ENCODE measurements at places on chromosomes 2 and 18. TPM values are rescaled to one million over a fixed set of nuclear protein-coding genes. Genes with fewer than 3 reads are reported as not detected.

FMNL2 gene
- 108 TPM for polyA plus RNA-seq

PCARE gene
- polyA plus RNA-seq, result 0.41 TPM

C1GALT1C1L gene
- 2.0 TPM for polyA plus RNA-seq

LYG2 gene
- not detected for polyA plus RNA-seq

TEX44 gene
- not detected for polyA plus RNA-seq

CHAC2 gene
- 3.6 TPM for polyA plus RNA-seq

NMS gene
- polyA plus RNA-seq, result not detected

DNA sequence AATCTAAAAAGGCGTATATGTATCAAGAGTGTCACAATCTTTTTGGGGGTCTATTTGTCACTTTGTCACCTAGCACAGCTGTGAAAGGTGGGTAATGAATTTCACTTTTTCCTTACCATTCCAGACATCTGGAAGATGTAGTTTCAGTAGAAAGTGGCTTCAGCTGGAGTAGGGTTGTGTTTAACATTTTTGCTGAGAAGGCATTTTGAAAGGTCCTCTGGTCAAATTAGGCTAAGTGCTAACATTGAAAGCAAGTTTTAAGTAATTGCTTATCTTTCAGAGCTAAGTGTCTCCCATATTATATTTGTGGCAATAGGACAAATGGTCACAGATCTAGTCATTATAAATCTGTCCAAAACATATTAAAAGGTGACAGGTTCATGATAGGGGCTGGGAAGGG, 542.1 kb upstream of the SPHKAP start:
- no peak for DNase-seq

- DNase-seq, result no peak
These were observed 91.4 kb upstream of the NCK2 start for GRCh38 chr2:105653302-105653701.

GRCh38 chr2:105919826-105920225, 175.1 kb downstream of the NCK2 start:
- no peak for DNase-seq

- DNase-seq, result no peak
These were observed 977.6 kb downstream of the SUCLG1 start for GRCh38 chr2:83481436-83481835.

GRCh38 chr2:197209742-197210408, 100.7 kb downstream of the ANKRD44 start:
- no peak for DNase-seq

GRCh38 chr2:45750001-45750400, 98.5 kb downstream of the PRKCE start:
- DNase-seq, result no peak

DNA sequence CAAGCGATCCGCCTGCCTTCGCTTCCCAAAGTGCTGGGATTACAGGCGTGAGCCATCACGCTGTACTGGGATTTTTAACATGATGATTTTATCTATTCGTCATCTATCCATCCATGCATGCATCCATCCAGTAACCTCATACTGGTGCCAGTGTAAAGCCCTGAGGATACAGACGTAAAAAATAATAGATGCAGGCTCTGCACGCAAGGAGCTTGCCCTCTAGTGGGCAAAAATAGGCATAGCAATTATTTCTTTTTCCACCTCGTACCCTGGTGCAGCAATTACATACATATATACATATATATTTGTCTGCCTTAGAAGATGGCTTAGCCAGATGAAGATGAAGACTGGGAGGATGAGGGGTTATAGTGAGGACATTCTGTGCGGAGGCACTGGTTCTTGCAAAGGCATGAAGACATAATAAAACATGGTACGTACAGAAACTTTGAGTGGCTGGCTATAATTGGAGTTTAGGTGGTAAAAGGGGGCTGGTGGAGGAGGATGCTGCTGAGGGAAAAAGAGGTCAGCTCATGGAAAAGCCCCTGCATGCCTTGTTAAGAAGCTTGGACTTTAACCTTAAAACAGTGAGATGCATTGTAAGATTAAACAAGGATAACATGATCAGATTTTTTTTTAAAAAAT, 19.6 kb upstream of the RPIA start:
- DNase-seq, result no peak

- no peak for DNase-seq
These were observed 4.3 kb upstream of the MYO1B start for GRCh38 chr2:191240871-191241270.

GRCh38 chr2:73008766-73009135, 62.8 kb downstream of the SFXN5 start:
- DNase-seq, result no peak

GRCh38 chr2:68319398-68320117, at the start of gene CNRIP1:
Gene CNRIP1 (minus strand): TSS chr2:68319949. CDS start chr2:68319400, 549 bp downstream.
- DNase-seq, result peak; percentile 53

- no peak for DNase-seq
These were observed 244.5 kb upstream of the ID2 start for GRCh38 chr2:8437228-8437948.

DNA sequence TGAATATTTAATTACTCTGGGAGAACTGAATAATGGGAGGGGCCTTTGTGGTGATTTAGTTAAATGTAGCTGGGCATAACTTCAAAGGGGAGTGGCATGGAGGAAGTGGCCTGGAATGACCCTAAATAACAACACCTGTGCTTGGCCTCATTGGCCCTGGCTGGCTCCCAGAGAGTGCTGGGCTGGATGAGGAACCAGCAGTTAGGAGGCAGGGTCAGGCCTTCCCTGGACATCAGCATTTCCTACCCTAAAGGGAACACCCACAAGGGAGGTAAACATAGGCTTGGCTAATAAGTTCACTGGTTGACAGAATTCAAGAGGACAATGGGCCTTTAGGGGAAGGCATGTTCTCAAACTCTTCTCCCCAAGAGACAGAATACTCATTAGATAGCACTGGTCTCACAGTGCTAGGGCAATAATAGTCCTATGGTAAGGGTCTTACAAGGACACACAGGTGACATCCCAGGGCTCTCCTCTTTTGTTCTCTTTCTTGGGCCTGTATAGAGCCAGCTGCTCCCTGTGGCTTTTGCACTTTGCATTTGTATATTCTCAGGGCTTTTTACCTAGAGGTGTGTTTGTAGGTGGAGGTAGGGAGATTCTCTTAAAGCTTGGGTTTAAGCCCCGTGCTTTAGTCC, 106.8 kb downstream of the ZNF519 start:
- no peak for DNase-seq

- DNase-seq, result no peak
These were observed 358.7 kb downstream of the SETBP1 start for GRCh38 chr18:45039376-45039775.

- DNase-seq, result no peak
These were observed 1.4 kb downstream of the DPYSL5 start for GRCh38 chr2:26849056-26849999.

- DNase-seq, result no peak
These were observed 110.9 kb downstream of the FAM210A start for GRCh38 chr18:13615432-13615861.

DNA sequence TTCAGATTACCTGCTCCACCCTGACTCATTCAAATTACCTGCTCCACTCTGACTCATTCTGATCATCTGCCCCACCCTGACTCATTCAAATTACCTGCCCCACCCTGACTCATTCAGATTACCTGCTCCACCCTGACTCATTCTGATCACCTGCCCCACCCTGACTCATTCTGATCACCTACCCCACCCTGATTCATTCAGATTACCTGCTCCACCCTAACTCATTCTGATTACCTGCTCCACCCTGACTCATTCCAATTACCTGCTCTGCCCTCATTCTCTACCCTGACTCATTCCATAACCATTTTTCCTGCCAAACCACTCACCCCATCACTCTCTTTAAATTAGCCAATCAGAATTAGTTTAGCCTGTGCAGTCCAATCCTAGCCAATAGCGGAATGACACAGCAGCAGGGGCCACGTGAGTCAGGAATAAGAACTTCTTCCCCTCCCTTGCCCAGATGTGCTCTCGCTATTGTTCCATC, 26.2 kb downstream of the CFAP53 start:
- DNase-seq, result no peak

- no peak for DNase-seq
These were observed 23.2 kb downstream of the ASB1 start for GRCh38 chr2:238449909-238450417.

DNA sequence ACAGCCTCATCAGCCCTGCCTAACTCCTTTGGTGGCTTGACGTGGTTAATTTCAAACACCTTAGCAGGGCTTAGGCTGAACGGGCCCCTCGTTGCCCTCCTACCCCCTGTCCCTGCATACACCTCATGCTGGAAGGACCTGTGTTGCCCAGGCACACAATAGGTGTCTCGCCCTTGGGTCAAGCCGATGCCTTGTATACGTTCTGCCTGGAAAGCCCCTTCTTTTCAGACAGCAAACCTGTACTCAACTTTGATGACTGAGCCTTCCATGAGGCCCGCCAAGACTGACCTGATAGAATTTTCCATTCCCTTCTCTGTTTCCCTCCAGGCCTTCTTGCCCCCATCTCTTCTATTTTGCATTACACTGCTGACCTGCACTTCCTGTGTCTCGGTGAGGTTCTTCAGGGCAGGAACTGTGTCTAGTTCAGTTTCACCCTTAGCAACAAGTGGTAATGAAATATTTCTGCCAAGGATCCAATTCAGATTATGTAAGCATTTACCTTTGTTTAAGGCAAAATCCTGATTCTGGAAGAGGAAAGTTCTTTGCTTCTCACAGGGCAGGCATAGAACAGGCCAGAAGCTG, 7.9 kb downstream of the GREB1 start:
- DNase-seq, result no peak

GRCh38 chr2:159111346-159111927, 143.0 kb downstream of the TANC1 start:
- no peak for DNase-seq

- no peak for DNase-seq
These were observed 252.2 kb upstream of the CDH20 start for GRCh38 chr18:61080954-61081528.
